ENCODE measurements at places on chromosomes 2 and 18.

DNA sequence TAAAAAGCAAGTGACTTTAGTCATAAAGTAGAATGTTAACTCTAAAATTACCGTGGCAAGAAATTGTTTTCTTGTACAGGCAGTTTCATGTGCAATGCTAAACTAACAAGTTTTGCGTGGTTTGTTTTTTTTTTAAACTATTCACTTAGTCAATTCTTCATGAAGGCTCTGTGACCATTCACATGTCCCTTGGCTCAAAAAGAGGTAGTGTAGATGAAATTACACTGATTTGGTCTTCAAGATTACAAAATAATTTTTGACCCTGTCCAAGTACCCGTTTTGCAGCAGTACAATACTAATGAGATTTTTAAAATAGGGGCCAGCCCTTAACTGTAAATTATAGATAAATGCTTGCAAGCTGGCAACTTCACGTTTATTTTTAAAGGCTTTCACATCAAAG lies 1.3 kb downstream of the TMEM131 start:
- no peak for DNase-seq

- no peak for DNase-seq
Measured at GRCh38 chr2:6919901-6920742, 2.9 kb downstream of the RNF144A start.

DNA sequence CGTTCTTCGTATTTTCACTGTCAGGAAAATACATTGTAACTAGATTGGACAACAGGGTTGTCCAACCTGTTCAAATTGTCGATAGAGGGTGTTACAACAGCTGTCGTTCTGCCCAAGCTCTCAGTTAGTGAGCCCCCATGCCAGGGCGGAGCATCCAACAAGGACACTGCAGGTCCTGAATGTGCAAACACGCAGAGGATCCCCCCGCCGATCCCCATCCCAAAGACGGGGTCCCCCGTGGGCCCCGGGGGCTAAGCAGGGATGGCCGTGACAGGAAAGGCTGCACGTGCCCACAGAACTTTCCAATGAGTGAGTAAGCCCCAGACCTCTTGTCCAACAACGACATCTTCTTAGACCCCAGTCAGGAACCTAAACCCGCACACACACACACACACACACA lies 140.8 kb downstream of the PXDN start:
- no peak for DNase-seq

- DNase-seq: no peak
Measured at GRCh38 chr2:216866515-216867095, 6.7 kb upstream of the TNP1 start.

DNA sequence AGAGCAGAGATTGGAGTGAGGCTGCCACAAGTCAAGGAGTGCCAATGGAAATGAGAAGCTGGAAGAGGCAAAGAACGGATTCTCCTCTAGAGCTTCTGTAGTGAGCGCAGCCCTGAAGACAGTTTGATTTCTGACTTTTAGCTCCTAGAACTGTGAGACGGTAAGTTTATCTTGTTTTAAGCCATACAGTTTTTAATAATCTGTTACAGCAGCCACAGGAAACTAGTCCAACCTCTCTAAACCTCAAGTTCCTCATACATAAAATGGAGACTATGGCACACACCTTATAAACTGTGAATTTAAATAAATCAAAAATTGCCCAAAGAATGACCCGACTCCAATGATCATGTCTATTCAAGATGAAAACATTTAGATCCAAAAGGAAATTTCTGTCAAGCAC lies 596.5 kb downstream of the BCL11A start:
- no peak for DNase-seq

GRCh38 chr2:182766626-182767025 lies 50.6 kb downstream of the DNAJC10 start:
- no peak for DNase-seq

GRCh38 chr18:3605954-3606443 lies 156.0 kb downstream of the TGIF1 start:
- DNase-seq: no peak

GRCh38 chr2:21916934-21917522 lies 793.3 kb downstream of the TDRD15 start:
- no peak for DNase-seq

GRCh38 chr18:59414111-59414653 lies 55.1 kb upstream of the LMAN1 start:
- no peak for DNase-seq

GRCh38 chr2:8636041-8636491 lies 45.8 kb upstream of the ID2 start:
- no peak for DNase-seq

GRCh38 chr2:22215517-22215916 lies 1091.7 kb downstream of the TDRD15 start:
- DNase-seq: no peak

GRCh38 chr18:6878556-6879297 lies 149.2 kb downstream of the ARHGAP28 start:
- DNase-seq: no peak

GRCh38 chr2:98912221-98912851 lies 23.7 kb downstream of the CRACDL start:
- DNase-seq: peak; percentile 39

DNA sequence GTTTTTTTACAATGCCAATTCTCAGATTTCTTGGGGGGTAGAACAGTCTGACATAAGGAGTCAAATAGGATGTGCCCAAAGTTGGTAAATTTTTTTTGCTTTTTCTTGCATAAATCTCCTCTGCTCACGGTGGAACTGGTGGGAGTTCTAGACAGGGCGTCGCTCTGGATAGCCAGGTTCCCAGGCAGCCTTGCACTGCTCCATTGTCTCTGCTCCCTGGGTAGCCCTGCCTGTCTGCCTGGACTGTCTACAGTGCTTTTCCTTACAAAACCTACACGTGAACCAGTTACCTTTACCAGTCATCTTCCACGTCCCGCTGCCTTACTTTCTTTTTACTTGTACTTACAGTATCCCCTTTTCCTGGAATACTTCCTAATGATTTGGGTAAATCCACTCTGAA lies 117.1 kb downstream of the ZNF407 start:
- DNase-seq: no peak

GRCh38 chr18:57649556-57650500 lies 28.2 kb upstream of the NARS1 start:
- DNase-seq: peak; percentile 40

- DNase-seq: no peak
Measured at GRCh38 chr2:197803033-197803444, 1.4 kb upstream of the PLCL1 start.

DNA sequence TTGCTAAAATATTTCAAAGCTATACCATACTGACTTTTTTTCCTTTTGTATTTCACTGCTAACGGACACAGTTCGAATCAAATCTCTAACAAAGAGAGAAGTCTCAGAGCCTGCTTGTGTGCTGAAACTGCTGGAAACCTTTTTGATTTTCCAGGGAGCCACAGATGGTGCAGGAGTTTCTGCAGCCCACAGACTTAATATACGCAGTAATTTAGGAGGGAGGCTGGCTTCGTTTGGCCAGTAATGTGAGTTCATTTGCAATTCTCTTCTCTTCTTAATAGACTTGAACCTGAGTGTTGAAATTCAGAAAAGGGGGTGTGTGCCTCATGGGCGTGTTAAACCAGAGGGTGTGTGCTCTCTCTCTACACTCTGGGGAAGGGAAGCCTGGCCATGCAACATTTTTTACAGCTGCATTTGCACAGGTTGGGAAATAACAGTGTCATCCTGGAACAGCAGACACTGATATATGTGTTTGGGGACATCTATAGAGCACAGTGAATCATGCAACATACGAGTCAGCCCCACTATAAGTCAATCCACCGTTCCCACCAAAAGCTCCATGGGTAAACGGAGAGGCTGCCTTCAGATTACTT lies 333.0 kb downstream of the CLIP4 start:
- no peak for DNase-seq

GRCh38 chr18:51168960-51169662 lies 28.4 kb downstream of the MEX3C start:
- no peak for DNase-seq

DNA sequence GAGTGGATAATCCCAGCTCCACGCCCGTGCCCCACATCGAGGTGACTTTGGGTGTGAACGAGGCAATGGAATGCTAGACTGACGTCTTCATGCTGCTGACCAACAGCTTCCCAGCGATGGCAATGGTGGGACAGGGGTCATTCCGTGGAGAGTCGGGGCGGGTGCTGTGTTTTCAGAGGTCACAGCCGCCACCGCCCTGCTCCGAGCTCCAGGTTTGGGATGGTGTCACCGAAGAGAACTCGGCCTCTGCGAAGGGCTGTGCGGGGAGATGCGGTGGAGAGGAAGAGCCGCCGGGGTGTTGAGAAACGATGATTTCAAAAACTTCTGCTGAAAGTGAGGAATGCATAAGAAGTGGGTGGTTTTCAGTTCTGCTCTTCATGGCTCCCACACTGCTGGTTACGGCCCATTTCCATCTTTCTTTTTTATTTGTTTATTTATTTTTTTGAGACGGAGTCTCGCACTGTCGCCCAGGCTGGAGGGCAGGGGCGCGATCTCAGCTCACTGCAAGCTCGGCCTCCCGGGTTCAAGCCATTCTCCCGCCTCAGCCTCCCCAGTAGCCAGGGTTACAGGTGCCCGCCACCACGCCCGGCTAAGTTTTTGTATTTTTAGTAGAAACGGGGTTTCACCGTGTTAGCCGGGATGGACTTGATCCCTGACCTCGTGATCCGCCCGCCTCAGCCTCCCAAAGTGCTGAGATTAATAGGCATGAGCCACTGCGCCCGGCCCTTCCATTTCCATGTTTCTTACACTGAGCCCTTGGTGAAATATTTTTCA lies 142.6 kb downstream of the RTP5 start:
- DNase-seq: no peak

DNA sequence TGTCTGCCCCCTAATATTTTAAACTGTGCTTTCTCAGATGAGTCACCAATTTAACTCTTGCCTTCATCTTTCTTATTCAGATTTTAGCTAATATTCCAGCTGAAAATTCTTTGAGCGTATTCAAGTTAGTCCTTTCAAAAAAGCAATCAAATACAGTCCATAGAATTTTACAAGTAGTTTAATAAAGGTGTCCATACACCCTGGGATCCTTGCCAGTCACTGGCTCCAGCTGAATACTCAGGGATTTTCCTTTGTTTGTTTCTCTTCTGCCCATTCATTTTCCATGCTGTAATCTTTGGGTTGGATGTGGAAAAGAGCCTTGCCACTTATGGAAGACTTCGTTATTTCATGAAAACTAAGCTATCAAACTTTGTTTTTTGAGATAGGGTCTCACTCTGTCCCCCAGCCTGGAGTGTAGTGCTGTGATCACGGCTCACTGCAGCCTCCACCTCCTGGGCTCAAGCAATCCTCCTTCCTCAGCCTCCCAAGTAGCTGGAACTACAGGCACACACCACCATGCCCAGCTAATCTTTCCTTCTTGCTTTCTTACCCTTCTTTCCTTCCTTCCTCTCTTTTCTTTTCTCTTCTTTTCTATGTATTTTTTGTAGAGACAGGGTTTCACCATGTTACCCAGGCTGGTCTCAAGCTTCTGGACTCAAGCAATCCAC lies 34.0 kb downstream of the VSNL1 start:
- DNase-seq: no peak

GRCh38 chr18:54165450-54165849 lies 59.0 kb downstream of the MBD2 start:
- no peak for DNase-seq

GRCh38 chr2:236544362-236544761 lies 25.3 kb upstream of the ACKR3 start:
- no peak for DNase-seq

DNA sequence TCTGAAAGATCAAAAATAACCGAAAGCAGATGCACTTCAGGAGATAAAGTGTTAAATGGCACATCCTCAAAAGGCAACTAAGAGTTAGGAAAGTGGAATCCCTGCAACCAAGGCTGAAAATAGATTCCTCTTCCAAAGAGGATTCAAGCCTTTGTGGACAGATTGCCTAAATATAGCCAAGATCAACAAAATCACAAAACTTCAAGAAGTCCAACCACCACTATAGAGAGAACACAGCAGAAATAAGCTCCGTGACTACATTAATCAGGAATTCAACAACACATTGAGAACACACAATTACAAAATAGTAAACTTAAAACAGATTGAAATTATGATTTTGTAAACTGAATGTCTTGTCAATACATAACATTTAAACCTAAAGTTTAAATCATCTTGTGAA lies 165.7 kb downstream of the LNPK start:
- DNase-seq: no peak

DNA sequence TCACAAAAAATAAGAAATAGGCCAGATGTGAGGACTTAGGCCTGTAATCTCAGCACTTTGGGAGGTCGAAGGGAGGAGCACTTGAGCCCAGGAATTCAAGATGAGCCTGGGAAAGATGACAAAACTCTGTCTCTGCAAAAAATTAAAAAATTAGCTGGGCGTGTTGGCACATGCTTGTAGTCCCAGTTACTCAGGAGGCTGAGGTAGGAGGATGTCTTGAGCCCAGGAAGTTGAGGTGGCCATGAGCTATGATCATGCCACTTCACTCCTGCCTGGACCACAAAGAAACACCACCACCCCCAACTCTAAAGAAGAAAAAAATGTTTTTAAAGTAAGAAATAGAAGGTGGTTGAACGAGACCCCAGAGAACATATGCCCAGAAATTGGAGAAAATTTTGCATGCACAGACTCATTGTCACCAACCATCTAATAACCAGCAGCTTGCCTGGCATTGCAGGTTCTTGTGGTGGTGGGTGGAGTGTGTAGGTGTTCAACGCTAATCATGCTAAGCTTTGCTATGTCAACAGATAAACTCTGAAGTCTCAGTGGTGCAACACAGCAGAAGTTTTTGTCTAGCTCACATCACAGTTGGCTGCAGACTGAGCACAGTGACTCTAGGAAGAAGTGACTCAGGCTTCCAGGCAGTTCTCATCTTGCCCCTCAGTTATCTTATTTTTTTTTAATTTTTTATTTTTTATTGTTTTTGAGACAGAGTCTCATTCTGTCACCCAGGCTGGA lies 18.6 kb downstream of the ARL4C start:
- no peak for DNase-seq

GRCh38 chr2:237459226-237459625 lies 27.8 kb upstream of the MLPH start:
- DNase-seq: no peak

DNA sequence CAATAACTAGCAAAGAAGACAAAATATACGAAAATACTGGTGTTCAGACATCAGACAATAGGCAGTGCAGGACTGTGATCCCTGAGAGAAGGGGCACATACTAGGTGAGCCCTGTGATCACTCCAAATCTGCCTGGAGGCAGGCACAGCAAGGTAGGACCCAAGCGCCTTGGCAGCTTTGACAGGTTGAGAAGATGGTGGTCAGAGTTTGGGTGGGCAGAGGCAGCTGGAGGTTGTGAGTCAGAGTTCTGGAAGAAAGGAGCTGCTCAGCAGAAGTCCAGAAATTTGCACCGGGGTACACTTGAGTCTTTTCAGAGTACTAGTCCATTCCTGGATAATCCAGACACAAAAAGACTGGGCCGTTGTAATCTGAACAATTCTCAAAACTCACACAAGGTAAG lies 14.0 kb downstream of the KIF1A start:
- DNase-seq: no peak

GRCh38 chr2:13676269-13676668 lies 956.2 kb upstream of the LRATD1 start:
- DNase-seq: no peak

Data from BJ (cell line).